ENCODE measurements at places on chromosomes 7 and 10.

- DNase-seq: peak; percentile 86
Measured at GRCh38 chr7:112594397-112594796, 113.6 kb downstream of the LSMEM1 start.

- no peak for DNase-seq
Measured at GRCh38 chr10:104077663-104078151, 8.0 kb downstream of the COL17A1 start.

- DNase-seq: no peak
Measured at GRCh38 chr10:13518076-13518692, 10.6 kb downstream of the BEND7 start.

GRCh38 chr7:77627309-77627676 lies 69.0 kb upstream of the RSBN1L start:
- no peak for DNase-seq

GRCh38 chr7:119392-120163 lies 72.8 kb upstream of the FAM20C start:
- peak; percentile 21 for DNase-seq

All from fibroblast of skin of scalp (primary cell).